ENCODE measurements at places on chromosomes 5 and 9. TPM values are rescaled to one million over a fixed set of nuclear protein-coding genes. Genes with fewer than 3 reads are reported as not detected.
A peak's percentile ranks its signal among the peaks of the same experiment; 100 is the strongest.

- H3K4me3 ChIP-seq = no peak overlapping the region
- no peak for DNase-seq
- no peaks in the 10 kb centered on the region for H3K27me3 ChIP-seq
- no peaks in the 10 kb centered on the region for H3K36me3 ChIP-seq
- no peak overlapping the region for H3K27ac ChIP-seq
- no peaks in the 10 kb centered on the region for H3K4me1 ChIP-seq
These were observed 9.1 kb upstream of the ANXA2R start for GRCh38 chr5:43049236-43049635.

DNA sequence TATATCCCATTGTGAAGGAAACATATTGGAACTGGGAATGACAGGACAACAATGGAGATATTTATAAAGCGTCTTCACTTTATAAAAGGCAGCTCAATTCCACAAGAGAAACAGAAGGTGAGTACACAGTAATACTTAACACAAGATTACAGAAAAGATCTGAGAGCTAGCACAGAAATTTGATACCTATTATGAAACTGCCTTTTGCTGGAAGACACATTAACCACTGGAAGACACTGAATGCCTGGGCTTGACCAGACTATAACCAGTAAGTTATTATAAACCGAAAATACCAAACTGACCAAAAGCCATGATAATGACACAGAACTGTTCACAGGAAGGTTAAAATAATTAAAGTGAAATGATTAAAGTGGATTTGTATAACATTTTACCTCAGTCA is 195.4 kb downstream of the NR2F1-AS1 start:
- no peaks in the 10 kb centered on the region for H3K4me1 ChIP-seq
- no peak overlapping the region for H3K27ac ChIP-seq
- no peak for DNase-seq
- H3K27me3 ChIP-seq = no peaks in the 10 kb centered on the region

- no peaks in the 10 kb centered on the region for H3K27me3 ChIP-seq
- no peaks in the 10 kb centered on the region for H3K4me1 ChIP-seq
- DNase-seq = no peak
- no peak overlapping the region for H3K4me3 ChIP-seq
- H3K27ac ChIP-seq = no peak overlapping the region
These were observed 225.1 kb downstream of the PDZD2 start for GRCh38 chr5:31863991-31864411.

DNA sequence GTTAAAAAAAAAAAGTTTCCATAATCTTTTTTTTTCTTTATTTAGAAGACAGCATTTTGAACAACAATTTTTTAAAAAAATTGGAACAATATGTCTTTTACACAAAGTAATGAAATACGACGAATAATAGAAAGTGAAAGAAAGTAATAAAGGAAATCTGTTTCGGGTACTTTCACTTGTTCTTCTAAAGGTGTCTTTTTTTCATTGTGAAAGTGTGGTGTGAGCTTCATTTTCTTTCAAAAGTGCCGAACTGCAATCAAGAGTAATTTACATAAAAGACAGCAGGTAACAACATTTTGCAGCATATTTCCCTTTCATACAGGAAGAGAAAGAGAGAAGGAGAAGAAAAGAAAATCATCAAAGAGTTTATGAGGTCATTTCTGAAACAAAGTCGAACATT is 159.7 kb upstream of the CDH12 start:
- no peaks in the 10 kb centered on the region for H3K36me3 ChIP-seq
- H3K4me1 ChIP-seq = no peaks in the 10 kb centered on the region
- H3K27me3 ChIP-seq = no peaks in the 10 kb centered on the region
- H3K4me3 ChIP-seq = no peak overlapping the region
- peak; percentile 17 for DNase-seq

DNA sequence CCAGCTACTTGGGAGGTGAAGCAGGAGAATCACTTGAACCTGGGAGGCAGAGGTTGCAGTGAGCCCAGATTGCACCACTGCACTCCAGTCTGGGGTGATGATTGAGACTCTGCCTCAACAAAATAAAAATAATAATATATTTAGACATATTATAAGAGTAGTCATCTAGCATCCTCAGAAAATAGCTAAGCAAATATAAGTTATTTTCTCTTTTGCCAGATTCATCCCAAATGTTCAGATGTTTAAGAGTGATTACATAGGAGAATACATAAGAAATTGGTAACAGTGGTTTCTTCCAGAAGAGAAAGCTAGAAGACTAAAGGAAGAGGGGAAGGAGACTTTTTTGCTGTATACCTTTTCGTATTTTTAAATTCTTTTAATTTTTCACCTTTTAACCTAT is 20.0 kb downstream of the PRKAA1 start:
- no peak overlapping the region for H3K4me3 ChIP-seq
- H3K27me3 ChIP-seq = no peaks in the 10 kb centered on the region
- no peak overlapping the region for H3K27ac ChIP-seq
- no peak for DNase-seq

- no peaks in the 10 kb centered on the region for H3K27me3 ChIP-seq
- no peak for DNase-seq
These were observed 35.4 kb downstream of the DOCK8 start for GRCh38 chr9:250039-250438.

GRCh38 chr9:28120184-28120583 is 546.9 kb upstream of the C9orf72 start:
- H3K27ac ChIP-seq = no peak overlapping the region
- H3K27me3 ChIP-seq = no peaks in the 10 kb centered on the region
- no peak overlapping the region for H3K4me3 ChIP-seq

The PDE6A gene
- total RNA-seq = not detected

The PKD2L2 gene
- total RNA-seq = not detected

The COL15A1 gene
- 0.28 TPM for total RNA-seq

The DMGDH gene
- total RNA-seq = not detected

The MEGF10 gene
- total RNA-seq = 0.05 TPM

All from GM12878 (cell line).